ENCODE measurements at places on chromosomes 5 and 9.

GRCh38 chr9:92639124-92639523 is 30.8 kb downstream of the IPPK start:
- DNase-seq = no peak

DNA sequence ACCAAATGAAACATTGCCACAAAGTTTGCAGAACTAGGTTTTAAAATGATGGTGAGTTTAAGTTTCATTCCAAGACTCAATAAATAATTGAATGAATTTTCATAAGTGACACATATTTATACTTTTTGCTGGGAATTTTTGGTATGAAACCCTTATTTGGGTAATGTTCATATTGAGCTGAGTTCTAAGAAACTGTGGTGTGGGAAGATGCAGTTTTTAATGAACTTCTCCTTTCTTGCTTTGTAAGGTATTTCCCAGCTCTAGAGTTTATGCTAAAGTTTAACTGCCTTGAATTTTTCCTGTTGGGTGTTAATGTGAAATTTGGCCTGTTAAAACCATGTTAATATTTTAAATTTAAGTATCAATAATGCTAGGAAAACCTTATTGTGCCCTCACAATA is 15.1 kb downstream of the RABGAP1 start:
- no peak for DNase-seq

GRCh38 chr5:35052838-35053237 is 5.1 kb upstream of the AGXT2 start:
- no peak for DNase-seq

DNA sequence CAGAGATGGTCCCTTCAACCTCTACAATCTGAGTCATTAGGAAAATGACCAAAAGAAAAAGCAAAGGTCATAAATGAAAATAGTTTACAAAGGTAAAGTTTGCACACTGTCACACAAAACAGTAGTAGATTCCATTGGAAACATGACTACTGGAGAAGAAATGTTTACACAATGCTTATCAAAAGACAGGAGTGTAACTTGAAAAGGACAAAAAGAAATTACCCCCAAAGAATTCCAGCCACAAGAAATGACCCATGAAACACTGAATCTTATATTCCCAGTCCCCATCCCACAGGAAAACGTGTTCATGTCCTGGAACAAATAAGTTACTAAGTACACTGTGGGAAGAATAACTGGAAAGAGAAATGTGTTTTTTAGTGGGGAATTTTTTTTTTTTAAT is 385.1 kb downstream of the SEMA5A start:
- no peak for DNase-seq

GRCh38 chr5:137078171-137078665 is 420.9 kb downstream of the SPOCK1 start:
- no peak for DNase-seq

GRCh38 chr9:95641586-95641985 is 124.8 kb upstream of the PTCH1 start:
- no peak for DNase-seq

- no peak for DNase-seq
These were observed 1458.8 kb upstream of the ACO1 start for GRCh38 chr9:30925635-30926034.

GRCh38 chr9:108698231-108698630 is 157.6 kb downstream of the ACTL7B start:
- DNase-seq = no peak

- DNase-seq = peak; percentile 39
These were observed 15.4 kb downstream of the TRAF2 start for GRCh38 chr9:136901516-136902258.

DNA sequence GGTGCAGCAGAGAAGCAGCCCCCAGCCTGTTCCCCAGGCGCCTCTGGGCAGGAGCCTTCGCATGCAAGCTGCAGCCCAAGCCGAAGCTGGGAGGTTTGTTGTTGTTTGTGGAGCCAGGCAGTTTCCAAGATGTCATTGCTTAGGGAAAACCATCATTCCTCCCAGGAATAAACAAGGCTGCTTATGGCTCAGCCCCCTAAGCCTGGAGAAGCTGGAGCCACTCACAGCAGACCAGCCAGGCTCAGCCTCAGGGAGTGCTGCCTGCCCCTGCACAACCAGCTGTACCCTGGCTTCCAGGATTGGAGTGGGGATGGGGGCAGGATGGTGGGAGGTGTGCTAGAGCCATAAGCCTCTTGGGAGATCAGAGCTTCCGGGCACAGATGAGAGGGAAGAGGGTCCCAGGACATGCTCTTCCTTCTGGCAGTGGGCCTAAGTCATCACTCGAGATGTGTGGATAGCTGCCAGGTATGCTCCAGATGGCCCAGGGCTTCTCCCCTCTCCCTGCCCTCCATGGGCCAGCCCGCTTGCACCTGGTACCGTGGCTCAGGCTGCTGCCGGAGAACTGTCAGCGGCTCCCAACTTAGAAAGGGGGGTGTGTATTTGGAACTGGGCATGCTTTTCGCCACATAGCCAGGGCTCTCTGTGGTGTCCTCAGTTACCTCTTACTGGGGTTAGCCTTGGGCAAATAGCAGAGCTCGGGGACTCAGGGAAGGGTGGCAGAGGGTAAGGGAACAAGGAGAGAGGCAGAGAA is 105.2 kb downstream of the RGS3 start:
- no peak for DNase-seq

- no peak for DNase-seq
These were observed 302.4 kb downstream of the ATPSCKMT start for GRCh38 chr5:9947225-9947714.

DNA sequence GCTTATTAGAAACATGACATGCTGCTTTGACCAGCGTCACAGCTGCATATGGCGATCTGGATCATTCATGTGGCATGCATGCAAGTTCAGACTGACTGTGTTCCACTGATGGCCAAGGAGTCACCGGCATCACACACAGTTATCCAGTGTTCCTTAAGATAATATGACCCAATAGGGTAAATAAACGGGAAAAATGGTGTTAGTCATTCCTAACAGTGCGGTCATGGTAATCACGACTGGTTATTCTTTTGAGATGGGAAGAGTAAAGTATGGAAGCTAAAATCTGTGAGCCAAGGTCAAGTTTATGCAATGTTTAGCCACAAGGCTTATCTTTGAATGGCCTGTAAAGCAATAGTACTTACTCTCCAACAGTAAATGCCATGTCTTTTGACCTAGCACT is 29.3 kb upstream of the LVRN start:
- DNase-seq = no peak

- DNase-seq = no peak
These were observed 57.1 kb upstream of the RNU6ATAC start for GRCh38 chr9:134221273-134222017.

GRCh38 chr5:73496984-73497457 is 1.2 kb upstream of the BTF3 start:
- no peak for DNase-seq

- DNase-seq = peak; percentile 79
These were observed 117.2 kb downstream of the RXRA start for GRCh38 chr9:134443174-134444037.

GRCh38 chr9:134493461-134494272 is 147.9 kb upstream of the COL5A1 start:
- no peak for DNase-seq

DNA sequence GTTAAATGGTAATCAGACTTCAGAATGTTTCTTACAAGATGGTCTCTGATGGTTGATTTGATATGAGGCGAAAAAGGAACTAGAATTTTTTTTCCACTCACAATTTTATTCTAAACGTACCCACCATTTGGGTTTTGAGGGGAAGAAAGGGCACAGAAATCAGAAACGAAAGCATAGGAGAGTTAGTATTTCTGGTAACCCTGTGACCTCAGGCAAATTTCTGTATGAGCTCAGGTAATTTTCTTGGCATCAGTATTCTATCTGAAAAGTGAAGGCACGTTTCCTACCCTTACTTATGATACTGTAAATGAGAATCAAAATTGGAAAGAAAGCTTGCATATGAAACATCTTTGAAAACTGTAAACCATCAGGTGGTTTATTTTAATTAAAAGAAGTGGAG is 26.5 kb downstream of the TMEFF1 start:
- no peak for DNase-seq

DNA sequence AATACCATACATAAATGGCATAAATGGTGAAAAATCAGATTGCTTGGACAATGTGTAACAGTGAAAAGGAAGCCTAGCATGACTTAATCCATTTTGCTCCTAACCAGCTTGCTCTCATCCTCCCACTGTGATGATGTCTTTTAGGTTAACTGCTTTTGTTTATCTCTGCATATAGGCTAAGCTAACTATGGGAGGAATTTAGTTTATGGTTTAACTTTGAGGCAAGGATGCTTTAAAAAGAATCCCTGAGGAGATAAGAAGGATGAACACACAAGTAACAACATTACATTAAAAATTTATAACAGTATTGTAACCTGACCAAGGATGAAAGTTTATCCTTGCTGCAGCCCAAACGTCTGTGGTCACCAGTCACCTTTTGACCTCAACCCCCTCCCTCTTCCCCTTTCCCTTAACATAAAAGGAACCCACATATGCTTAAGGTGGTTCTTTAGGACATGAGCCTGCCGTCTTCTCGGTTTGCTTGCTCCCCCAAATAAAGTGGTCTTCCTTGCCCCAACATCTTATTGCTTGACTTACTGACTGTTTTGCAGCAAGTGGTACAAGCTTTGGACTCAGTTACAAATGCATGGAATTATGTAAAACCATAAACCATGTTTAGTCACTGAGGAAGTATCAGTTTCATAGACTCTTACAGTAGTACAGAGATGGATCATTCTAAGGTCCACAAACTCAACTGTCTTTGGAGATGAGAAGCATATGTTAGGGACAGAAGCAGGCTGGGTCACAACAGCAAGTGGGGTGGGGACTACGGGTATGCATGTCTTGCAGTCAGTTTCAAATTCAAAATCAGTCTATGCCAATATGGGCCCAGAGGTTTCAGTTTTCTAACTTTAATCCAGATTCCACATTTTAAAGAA is 31.3 kb downstream of the AGXT2 start:
- DNase-seq = no peak
